NCI-H345 (cell line): ENCODE measurements at places on chromosomes 5 and 9.

GRCh38 chr5:138544181-138545134 is 1.4 kb upstream of the ETF1 start:
- DNase-seq = no peak

- DNase-seq = peak; percentile 73
Observed at GRCh38 chr9:6955251-6955921, 197.6 kb downstream of the KDM4C start.

- no peak for DNase-seq
Observed at GRCh38 chr9:124297551-124297901, 39.8 kb downstream of the NEK6 start.

DNA sequence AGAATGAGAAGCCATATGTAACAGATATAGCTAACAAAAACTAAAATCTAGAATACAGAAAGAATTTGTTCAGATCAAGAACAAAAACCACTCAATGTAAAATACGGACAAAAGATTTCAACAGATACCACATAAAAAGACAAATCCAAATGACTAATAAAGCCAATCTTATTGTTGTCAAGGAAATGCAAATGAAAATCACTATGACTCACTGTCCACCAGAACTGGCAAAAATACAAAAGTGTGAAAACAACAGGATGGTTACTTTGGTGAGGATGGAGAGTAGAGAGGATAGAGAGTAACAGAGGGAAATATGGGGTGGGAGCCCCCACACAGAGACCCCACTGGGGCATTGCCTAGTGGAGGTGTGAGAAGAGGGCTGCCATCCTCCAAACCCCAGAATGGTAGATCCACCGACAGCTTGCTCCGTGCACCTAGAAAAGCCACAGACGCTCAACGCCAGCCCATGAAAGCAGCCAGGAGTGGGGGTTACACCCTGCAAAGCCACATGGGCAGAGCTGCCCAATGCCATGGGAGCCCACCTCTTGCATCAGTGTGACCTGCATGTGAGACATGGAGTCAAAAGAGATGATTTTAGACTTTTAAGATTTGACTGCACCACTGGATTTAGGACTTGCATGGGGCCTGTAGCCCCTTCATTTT is 15.2 kb upstream of the RHOBTB3 start:
- DNase-seq = no peak

DNA sequence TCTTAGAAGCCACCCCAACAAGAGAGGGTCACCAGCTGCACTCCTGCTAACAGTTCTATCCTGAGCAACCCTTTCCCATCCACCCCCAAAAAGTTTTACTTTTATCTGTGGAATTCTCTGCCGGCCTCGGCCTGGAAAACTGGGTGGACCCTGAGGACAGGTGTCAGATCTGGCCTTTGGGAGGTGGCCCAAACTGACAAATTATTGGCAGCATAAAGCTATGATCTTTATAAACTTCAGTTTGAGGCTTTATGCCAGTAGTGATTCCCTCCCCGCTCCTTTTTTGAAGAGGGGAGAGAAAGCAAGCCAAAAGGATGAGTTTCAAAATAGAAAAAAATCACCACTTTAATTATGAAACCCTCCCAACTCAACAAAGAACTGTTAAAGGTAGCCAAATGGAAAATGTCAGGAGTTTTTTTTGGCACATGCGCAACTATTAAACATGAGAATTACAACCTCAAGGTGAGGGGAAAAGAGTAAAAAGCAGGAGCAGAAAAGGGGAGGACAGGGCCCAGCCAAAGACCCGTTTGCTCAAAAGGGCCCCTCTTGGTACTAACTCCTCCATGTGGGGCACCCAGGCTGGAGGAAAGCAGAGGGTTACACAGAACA is 49.4 kb downstream of the FBXW11 start:
- no peak for DNase-seq

- no peak for DNase-seq
Observed at GRCh38 chr5:89087128-89087527, 204.1 kb upstream of the MEF2C start.

DNA sequence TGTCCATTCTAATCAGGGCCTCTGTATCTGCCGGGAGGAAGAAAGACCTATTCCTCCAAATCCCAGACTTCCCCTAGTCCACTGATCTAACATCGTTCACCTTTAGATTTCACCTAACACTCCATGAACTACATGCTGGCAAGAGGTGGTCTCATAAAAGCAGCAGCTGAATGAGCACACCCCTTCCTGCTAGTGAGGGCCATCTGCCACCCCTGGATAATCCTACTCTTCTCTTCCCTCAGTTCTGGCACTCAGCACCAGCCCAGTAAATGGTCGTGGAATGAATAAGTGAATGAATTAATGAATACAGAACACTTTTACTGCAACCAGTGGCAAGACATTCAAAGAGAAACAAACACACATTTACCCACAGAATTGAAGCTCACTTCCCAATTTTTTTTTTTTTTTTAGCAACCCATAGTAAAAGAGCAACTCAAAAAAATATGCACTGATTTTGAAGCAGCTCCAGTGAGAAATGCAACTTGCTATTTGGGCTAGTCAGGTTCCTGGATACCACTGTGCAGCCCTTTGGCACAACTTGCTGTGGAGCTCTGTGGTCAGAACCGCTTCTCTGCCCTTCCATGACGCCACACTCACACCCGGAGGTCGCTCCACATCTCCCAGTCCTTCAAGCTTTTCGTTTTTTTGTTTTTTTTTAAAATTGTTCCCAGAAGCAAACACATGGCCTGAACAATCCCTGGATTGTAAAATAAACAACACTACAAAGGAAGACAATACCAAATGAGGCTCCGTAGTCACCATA is 6.2 kb downstream of the RNF183 start:
- DNase-seq = no peak

GRCh38 chr9:77882294-77882693 is 149.3 kb downstream of the GNAQ start:
- DNase-seq = no peak

DNA sequence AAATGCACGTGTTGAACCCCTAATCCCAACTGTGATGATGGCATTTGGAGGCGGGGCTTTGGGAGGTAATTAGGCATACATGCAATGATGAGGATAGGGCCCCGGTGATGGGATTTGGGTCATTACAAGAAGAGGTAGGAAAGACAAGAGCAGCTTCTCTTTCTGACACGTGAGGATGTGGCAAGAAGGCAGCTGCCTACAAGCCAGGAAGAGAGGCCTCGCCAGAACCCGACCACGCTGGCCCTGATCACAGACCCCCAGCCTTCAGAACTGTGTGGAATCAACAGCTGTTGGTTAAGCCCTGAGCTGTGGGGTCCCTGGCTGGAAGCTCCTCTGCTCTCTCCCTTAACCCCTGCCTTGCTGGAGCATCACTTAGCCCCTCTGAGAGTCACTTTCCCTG is 57.5 kb downstream of the COL23A1 start:
- DNase-seq = no peak

GRCh38 chr9:78860801-78861475 is 564.0 kb downstream of the PSAT1 start:
- no peak for DNase-seq

GRCh38 chr5:158126442-158127405 is 267.8 kb upstream of the CLINT1 start:
- DNase-seq = no peak

DNA sequence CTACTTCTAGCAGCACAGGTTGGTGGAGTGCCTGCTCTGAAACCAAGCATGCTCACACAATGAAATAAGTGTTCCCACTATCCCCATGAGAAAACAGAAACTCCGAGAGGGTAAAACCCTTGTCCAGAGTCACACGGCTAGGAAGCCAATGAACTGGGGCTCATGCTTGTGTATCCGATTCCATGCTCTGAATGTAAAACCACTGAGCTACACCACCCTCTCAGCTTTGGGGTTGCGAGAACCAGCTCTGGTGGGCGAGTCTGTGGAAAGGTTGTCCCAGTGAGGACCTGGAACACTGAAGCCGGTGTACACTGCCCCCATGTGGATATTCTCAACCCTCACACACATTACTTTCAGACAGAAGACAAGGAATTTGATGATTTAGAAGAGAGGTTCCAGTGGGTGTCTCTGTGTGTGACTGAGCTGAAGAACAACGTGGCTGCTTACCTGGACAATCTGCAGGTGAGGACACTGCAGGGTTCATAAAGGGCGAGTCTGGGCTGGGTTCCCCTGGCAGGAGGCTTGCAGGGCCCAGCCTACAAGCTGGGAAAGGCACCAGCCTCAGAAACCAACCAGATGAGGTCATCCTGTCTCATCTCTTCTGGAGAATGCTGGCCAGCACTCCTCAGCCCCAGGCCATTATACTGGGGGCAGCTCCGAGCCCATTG is 37.4 kb downstream of the ARHGEF37 start:
- peak; percentile 28 for DNase-seq

DNA sequence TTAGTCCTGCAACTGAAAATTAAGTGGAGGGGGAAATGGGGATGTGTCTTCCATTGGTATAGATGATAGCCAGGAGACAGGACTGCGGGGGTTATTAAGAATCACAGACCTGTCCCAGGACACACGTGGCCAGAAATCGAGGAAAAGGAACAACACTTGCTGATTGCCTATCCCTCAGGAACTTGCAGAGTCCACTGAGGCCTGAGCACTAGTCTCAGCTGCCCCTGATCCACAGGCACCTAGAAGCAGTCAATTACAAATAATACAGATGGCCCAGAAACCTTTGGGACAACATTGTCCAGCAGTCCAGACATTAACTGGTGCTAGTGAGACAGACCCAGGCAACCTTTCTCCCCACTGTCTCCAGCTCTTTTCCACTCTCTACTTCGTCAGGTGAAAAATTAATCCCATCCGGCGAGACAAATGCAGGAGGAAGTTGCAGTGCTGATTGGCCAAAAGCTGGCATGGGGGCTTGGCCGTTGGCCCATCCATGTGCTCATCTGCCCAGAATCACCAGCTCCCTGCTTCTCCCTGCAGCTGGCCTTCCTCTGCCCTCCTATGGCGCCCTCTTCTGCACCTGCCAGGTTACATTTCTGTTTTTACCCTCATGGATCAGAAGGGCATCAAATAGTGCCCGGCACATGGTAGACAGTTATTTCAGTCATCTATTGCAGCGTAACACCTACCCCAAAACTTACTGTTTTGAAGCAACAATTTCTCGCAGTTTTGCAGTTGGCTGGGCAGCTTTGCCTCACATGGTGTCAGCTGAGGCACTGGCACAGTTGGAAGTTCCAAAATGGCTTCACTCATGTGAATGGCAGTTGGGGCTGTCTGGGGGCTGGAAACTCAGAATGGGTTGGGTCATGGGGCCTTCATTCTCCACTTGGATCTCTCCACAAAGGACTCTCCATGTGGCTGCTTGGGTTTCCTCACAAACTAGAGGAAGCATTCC is 3.6 kb upstream of the B4GALT1 start:
- peak; percentile 57 for DNase-seq

GRCh38 chr5:37370550-37370863 is 399 bp downstream of the NUP155 start:
- peak; percentile 57 for DNase-seq

- peak; percentile 26 for DNase-seq
Observed at GRCh38 chr9:127722055-127722745, 6.3 kb downstream of the TTC16 start.

DNA sequence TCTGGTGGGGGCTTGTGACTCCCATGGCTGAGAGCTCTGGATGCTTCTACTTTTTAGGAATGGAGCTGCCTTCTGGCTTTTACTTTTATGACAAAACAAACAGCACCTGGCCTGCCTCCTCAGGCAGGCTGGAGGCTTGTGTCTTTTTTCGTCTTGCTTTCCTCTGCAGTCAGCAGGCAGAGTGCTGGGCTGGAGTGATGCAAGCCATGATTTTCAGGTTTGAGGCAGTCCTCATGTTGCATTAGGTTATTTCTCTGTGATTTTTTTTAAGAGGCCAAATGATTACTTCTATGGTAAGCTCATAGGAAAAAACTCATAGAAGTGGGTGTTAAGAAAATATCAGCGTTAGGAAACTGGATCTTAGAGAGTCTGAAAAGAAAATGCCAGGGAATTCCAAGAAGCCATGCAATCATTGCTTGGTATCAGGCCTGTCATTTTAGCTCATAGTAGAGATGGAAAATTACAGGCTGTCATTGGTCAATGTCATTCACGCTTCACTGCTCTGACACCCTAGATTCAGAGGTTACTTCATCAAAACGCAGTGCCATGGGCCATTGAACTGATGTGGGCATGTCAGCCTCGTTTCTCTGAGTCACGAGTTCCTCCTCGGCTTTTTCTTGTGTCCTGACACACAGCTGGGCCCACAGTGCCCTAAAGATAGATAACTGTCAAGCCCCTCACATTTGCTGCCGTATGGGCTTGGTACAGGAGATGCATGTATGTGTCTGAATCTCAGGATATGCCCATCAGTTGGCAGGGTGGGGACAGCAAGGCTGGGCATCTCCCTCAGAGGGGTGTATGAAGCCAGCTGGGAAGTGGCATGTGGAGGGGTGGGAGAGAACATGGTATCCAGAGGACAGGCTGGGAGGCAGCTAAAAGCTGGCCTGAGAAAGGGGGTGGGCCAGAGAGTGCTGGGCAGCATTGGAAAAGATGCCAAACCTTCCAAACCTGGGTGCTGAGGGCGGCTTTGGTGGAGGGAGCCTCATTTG is 151.8 kb downstream of the HSPA4 start:
- DNase-seq = no peak

DNA sequence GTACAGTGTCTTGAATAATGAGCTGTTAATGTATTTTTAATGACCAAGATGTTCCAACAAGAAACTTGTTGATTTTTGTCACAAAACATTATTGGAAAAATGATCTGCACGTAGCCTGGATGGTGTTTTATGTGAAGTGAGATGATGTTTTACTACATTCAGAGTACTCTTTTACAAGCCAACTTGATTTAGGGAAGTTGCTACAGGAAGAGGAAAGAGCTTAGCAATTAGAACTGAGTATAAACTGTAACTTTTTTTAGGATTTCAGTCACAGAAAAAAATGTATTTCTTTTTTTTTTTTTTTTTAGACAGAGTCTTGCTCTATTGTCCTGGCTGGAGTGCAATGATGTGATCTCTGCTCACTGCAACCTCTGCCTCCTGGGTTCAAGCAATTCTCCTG is 113.6 kb upstream of the ADRA1B start:
- DNase-seq = no peak

- DNase-seq = no peak
Observed at GRCh38 chr5:57683036-57683630, 200.5 kb upstream of the ACTBL2 start.

DNA sequence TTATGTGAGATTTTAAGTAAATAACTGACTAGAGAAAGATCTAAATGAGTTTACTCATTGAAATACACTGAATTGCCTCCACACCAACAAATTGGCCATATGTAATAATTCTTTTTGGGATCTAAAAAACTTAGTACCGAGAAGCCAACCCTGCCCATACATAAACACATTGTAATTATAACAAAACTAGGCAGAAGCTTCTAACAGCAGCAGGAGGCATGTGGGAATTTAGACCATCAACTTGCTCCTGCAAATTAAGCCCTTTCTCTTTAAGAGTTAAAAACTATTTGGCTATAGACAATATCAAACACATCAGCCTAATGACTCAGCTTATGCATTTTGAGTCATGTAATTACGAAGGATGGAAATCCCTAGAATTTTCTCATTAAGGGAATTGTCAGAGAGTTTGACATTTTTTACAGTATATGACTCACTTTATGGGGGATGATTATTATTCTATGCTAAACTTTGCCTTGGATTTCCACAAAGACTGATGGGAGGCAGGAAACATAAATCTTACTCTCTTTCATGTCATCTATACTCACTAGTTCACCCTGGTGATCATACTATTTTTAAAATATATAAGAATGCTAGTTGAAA is 1.0 kb downstream of the IL7R start:
- no peak for DNase-seq
